Activated T-cell treated with anti-CD3 and anti-CD28 coated beads for 1 hour (primary cell): ENCODE measurements at places on chromosomes 13 and 19.

GRCh38 chr13:46168341-46168740 lies 13.6 kb downstream of the LCP1 start:
- DNase-seq, result no peak

DNA sequence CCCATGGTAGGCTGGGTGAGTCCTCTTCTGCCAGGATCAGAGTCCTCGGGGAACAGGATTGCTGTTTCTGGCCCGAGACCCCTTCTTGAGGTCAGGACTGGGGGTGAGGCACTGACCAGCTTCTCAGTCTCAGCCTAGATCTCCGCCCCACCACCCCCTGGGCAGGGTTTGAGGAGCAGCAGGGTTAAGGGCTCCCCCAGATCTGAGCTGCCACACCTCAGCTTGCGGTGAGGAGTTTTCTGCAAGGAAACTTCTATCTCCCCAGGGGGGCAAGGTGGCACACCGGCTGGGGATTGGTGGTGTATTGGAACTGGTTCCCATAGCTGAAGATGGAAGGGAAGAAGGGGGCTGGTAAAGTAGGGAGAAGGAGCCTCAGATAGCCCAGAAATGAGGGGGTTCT lies 19.5 kb downstream of the CHST8 start:
- DNase-seq, result no peak

GRCh38 chr19:35987571-35987896 lies 7.5 kb upstream of the SDHAF1 start:
- DNase-seq, result no peak

- no peak for DNase-seq
Measured at GRCh38 chr13:92807966-92808365, 418.6 kb upstream of the GPC6 start.
